ENCODE measurements at places on chromosomes 3 and 15.

DNA sequence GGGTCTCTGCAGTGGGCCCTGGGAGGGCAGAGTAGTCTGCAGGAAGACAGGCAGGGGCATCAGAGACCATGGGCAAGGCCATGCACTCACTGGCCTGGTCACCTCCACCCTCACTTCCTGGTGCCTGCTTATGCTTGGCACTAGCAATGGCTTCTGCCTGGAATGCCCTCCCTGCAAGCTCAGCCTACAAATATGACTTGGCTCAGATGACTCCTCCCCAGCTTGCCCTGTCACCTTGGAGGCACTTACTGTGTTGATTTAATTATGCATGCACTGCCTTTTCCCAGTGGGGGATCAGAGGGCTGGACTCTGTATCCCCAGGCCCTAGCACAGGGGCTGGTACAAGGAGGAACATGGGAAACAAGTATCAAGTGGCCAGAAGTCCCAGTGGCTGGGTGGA, 7.8 kb downstream of the C3orf18 start:
- DNase-seq, result no peak

- no peak for DNase-seq
These were observed 80.0 kb upstream of the EPHA6 start for GRCh38 chr3:96734273-96735009.

DNA sequence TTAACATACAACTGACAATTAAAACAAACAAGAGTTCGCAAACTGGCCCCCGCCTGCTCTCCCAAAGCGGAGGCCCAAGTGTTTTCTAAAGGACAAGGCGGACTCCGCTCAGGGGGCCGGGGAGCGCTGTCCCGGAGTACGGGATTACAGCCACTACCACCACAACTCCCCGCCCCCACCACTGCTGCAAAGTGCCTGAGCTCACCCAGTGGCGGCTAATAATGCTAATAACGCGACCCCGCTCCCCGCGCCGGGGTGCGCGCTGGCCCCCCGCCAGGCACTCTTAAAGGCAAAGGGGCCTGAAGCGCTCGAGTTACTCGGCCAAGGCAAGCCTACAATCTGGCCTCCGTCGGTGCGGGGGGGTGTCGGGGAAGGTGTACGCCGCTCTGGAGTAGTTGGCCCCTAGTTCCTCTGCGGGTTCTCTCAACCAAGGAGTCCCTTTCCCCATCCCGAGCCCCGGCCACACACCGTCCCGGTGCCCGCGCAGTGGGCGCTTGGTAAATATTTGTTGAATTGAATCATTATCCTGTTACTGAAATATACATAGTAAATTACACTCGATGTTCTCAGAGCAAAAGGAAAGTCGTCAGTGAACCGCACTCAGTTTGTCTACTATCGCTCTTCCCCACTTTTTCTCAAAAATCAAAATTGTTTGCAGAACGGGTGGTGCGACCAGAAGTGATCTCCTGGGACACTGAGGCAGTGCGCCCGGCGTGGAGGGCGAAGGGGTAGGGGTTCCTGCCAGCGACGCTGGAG, 827 bp downstream of the WNT5A start:
- DNase-seq, result no peak

DNA sequence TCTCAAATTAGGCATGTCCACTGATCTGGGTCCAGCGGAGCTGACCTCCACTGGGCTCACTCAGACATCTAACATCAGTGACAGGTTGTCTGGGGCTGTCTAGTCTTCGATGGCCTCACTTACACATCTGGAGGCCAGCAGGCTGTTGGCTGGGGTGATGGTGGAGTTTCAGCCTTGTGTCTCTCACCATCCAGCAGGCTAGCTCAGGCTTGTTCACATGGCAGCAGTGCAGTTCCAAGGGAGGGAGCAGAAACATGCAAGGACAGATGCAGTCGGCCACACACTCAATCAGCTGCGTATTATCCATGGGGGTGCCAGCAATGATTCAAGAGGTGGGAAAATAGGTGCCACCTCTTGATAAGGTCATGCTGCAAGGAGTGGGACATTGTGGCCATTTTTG, 292.5 kb downstream of the SHQ1 start:
- no peak for DNase-seq

- DNase-seq, result no peak
These were observed 24.8 kb downstream of the CACNA1D start for GRCh38 chr3:53519065-53519709.

GRCh38 chr3:58013973-58014649, 5.9 kb downstream of the FLNB start:
- DNase-seq, result no peak

DNA sequence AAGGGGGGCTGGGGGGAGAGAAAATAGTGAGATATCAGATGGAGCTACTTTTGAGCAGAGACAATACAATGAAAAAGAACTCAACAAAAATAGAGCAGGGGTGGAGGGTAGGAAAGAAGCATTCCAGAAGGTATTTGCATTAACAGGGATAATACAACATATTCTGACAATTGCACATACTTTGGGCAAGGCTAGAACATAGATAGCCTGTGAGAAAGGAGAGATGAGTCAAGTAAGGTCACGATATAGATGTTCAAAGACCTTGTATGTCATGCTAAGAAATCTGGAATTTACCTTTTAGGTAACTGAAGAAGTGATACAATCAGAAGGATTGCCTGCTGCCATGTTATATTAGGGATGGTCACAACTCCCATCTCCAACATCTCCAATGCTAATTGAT, 155.2 kb downstream of the GSK3B start:
- no peak for DNase-seq
